ENCODE measurements at places on chromosomes 3 and 15. TPM values are rescaled to one million over a fixed set of nuclear protein-coding genes. Genes with fewer than 3 reads are reported as not detected.

GRCh38 chr15:39132954-39133600 lies 447.8 kb upstream of the THBS1 start:
- no peak for DNase-seq

- DNase-seq = no peak
Observed at GRCh38 chr3:14175383-14176037, 2.9 kb downstream of the XPC start.

DNA sequence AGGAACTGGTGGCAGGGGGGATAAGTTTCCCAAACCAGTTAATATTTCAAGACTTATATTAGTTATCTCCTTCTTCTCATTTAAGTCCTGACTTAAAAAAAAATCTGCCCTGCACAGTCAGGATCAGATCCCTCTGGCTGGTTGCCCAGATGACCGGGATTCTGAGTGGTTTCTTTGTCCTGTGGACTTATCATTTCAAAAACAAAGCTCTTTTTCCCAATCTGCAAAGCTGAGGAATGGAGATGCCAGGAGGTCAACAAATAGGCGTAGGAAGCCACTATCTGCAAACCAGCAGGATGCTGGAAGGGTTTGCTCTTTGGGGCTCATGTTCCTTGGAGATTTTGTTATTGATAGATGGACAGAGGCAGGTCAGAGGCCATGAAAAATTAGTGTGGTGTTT lies 5.8 kb downstream of the C3orf20 start:
- no peak for DNase-seq

- DNase-seq = no peak
Observed at GRCh38 chr3:47365213-47366153, 15.3 kb upstream of the PTPN23 start.

- DNase-seq = no peak
Observed at GRCh38 chr15:87354661-87355410, 901.7 kb downstream of the NTRK3 start.

- DNase-seq = no peak
Observed at GRCh38 chr15:57655809-57656208, 50.7 kb upstream of the POLR2M start.

DNA sequence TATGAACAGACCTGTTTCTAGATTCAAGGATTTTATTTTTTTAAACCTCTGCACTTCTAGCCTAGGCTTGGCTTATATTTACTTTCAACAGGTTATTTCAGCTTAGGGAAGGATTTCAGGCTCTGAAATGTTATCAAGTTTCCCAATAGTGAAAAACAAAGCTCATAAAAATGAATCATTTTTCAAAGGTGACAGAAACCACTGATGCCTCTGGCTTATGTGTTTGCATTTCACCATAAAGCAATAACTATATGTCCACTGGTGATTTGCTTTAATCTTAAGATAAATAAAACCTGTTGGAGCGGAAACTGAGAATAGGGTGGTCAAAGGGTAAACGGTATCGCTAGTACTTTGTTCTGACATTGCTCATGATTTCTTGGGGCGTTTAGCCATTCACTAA lies 141.2 kb upstream of the LRIG1 start:
- no peak for DNase-seq

GRCh38 chr3:192042116-192042515 lies 581.2 kb downstream of the PYDC2 start:
- DNase-seq = no peak

- DNase-seq = no peak
Observed at GRCh38 chr3:64067506-64068346, 44.4 kb upstream of the PSMD6 start.

GRCh38 chr3:141798448-141798845 lies 35.2 kb downstream of the GRK7 start:
- no peak for DNase-seq

- no peak for DNase-seq
Observed at GRCh38 chr3:365268-365667, 168.7 kb downstream of the CHL1 start.

- no peak for DNase-seq
Observed at GRCh38 chr15:42157381-42157780, 945 bp upstream of the PLA2G4F start.

The MAPKBP1 gene
- total RNA-seq = 17.0 TPM

The DAZL gene
- not detected for total RNA-seq

The RETNLB gene
- not detected for total RNA-seq

The PLA2G4E gene
- 1.1 TPM for total RNA-seq

The IMPG2 gene
- 0.21 TPM for total RNA-seq

The NUP210 gene
- 22.2 TPM for total RNA-seq

The ALDH1L1 gene
- total RNA-seq = 2.8 TPM

The LRRC15 gene
- 0.24 TPM for total RNA-seq

The SIDT1 gene
- total RNA-seq = 5.3 TPM

The CCR3 gene
- not detected for total RNA-seq

All from lower lobe of right lung (tissue), 2 donors.